Epithelial cell of esophagus (primary cell): ENCODE measurements at places on chromosomes 1 and 21.

GRCh38 chr21:42110691-42111469, 39.8 kb downstream of the UMODL1 start:
- DNase-seq, result no peak

DNA sequence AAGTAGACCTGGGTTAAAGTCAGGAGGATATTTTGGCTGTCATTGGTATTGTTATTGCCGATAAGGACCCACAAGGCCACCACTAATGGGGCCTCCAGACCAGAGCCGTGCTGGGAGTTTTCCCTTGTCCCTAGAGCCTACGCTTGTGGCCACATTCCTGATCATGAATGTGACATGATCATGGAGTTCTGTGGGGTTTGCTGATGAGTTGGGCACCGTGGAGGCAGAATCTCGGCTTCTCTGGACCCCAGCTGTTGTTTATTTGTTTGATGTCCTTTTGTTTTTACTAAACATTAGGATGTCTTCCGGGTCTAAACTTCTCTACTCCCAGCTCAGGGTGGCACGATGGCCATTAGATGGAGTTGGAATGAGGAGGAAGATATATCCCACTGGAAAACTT, 74.9 kb upstream of the TMPRSS2 start:
- DNase-seq, result no peak

DNA sequence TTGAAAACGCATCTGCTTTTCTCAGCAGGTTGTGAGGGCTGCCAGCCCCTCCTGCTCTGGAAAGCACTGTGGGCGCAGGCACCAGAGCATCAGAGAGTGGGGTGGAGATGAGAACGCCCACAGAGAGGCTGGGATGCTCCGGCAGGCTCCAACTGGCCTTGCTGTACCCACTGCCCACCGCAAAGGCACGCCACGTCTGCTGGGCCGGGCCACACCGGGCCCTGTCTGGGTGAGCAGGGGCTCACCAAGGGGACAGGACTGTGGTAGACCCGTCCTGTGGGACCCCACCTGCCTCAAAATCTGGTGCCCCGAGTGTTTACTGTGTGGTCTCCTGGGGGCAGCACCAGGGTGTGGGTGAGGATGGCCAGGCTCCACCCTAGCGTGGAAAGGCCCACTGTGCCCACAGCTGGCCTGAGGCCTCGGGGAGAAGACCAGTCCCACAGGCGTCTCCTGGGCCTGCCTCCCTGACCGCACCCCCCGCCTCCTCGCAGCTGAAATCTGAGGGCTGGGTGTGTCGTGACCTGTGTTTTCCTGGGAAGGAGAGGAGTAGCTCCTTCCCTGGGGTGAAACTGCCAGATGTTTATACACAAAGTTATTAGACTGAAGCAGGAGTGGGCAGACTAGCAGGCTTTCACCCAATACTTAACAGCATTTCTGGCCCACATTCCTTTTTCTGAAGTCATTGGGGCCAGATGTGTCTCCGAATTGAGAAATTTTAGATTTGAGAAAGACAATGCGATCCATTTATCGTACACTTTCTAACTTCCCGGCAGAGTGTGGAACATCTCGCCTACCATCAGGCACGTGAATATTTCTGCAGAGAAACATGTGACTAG, 53.8 kb downstream of the STUM start:
- peak; percentile 59 for DNase-seq

DNA sequence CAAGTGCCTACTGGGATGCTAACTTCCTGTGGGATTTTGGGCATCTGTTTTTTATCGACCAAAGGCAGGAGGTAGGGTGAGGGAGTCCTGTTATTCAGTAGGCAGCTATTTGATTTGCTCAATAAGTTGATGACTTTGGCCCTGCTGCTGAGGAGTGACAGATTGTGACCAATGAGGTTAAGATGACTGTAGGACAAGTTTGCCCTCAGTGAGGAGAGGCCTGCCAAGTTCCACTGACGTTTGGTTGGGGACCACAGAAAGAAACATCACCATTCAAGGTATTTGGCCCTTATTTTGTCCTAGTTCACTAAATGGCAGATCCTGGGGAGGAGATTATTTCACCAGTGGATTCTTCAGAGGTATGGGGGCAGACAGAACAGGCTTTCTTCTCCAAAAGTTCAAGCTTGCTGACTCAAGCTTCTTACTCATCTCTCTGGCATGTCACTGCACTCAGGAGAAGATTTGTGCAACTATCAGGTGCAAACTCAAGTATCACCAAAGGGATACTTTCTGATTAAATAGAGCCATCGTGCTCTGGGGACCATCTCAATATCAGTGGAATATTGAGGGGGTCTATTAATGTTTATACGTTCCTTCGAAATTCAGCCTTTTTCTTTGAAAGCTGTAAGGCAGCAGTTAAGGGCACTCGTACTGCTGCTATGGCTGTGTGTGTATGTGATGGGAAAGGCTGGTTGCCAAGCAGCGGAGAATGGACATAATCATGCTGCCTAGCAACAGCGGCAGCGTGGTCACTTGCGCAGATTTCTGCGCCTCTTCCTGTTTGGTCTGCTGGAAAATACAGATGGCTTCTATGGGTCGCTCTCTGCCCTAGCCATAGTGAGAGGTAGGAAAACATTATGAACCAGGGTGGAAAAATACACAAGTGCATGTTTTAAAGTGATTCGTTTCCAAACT, 78.7 kb downstream of the PBX1 start:
- DNase-seq, result peak; percentile 77

GRCh38 chr1:229137271-229137670, 133.6 kb upstream of the RAB4A start:
- DNase-seq, result no peak

DNA sequence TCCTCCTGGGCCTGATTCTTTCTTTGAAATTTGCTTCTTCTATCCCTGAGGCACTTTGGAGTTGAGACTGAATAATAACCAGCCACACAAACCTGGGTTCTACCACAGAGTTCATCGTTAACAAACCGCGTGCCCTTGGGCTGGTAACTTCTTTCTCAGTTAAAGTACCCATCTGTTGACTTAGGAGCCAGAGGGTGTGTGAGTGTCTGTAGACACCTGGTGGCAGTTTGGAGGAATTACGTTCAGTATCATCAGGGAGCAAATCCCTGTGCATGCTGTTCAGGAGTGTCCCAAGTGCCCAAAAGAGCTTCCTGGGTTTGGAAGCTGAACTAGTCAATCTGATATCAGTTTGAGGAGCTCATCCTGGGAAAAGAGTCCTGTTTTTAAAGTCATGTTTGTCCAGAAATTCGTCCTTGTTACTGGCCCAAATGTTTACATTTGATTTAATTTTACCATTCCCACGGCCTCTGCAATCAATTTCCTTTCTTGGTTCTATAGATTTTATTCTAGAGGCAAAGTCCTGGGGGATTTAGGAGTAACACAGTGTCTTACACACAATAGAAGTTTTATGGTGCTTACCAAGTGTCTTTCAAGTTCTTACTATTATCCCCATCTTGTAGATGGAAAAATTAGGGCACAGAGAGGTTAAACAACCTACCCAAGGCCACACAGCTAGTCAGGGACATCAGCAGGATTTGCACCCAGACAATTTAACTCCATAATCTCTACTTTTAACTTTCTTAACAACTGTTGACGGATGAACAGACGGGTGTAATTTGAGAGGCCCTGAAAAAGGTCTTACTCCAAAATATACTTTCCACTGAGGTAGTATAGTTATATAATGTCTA, 26.7 kb upstream of the RPTN start:
- DNase-seq, result peak; percentile 78

GRCh38 chr1:107691540-107691939, 273.4 kb downstream of the VAV3 start:
- DNase-seq, result peak; percentile 94

DNA sequence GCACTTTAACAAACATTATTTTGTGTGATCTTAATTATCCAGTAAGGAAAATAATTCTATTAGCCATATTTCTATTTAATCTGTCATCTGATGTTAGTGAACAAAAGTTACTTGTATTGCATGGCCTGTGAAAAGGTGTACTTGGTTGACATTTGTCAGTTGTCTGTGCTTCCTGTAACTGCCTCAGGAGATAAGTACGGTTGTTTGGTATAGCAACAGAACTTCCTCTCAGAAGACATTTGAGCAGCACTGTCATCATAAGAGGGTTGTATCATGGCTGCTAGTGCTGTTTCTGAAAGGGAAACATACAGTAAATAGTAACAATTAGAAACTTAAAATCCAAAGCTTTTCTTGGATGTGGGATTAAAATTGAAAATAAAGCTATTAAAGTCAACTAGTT, 3.4 kb downstream of the BLZF1 start:
- no peak for DNase-seq
